ENCODE measurements at places on chromosomes 4 and X.
A peak's percentile ranks its signal among the peaks of the same experiment; 100 is the strongest.

DNA sequence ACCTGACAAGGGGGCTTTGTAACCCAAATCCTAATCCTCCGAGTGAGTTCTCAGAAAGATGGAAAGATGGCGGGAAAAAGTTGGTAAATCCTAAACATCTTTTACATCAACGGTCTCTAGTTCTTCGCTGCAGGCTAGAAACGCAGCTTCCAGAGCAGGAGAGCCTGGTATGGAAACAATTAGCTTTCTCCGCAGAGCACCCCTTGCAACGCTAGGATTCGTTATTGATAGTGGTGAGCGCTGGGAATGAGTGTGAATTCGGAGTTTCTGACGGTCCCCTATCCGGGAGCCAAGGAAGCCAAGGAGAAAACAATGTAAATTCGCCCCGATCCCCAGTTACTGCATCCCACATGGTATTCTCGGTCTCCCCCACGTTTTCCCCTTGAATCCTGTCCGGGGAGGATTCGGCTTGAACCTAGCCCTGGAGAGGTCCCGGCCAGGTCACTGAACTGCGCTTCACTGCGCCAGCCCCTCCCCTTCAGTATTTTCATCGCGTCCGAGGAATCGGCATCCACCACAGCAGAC lies 4.7 kb upstream of the NEUROG2 start:
- DNase-seq = no peak

DNA sequence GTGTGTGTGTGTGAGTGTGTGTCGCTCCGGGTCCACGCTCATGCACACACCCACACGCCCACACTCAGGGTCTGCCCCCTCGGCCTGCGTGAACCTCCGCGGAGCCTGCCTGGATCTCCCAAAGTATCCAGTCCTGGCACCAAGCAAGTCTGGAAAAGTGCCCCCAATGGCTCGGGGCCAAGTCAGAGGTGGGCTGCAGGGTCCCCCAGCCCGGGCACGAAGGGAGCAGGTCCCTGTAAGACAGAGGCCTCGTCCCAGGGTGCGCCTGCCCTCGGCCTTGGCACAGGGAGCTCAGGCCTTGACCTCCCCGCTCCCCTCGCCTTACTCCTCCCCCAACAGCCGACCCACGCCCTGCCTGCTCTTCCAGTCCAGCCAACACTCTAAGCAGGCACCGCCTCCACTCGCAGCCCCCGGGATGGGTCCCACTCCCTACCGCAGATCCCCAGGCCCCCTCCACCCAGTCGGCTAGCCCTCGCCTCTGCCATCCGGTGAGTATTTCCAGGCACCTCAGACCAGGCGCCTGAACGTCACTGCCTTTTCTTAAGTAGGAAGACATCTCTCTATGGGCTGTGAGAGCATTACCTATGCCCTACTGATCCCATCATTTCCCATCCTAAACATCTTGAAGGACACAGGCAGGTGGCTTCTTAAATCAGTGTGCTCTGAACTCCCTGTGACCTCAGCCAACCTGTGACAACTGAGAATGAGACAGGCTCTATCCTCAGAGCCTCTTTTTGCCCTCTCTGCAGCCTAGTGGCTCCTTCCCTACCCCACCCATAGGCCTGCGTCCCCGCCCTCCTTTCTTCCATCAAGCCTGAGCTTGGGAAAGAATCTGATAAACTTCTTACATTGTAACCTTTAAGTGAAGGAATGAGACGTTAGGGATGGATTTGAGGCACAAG lies 704 bp downstream of the FAM114A1 start:
- DNase-seq = peak; percentile 33

- DNase-seq = no peak
Measured at GRCh38 chr4:31575504-31575903, 855.3 kb downstream of the PCDH7 start.

DNA sequence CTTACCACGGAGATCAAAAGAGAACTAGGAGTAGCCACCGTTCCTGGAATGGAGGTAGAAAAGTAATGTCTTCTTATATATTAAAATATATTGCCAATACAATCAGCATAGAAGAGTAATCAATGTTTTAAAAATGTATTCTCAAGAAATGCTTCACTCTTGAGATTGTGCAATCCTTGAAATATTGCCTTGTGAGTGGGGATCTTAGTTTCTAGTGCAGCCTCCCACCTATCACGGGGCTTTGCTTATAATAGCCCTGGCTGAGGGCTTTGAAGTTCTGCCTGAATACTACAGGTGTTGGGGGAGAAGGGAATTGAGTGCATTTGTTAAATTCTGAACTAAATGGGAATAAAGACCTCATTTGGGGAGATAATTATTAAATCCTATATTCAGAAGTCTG lies 55.5 kb downstream of the VGLL1 start:
- no peak for DNase-seq

GRCh38 chrX:40171513-40172400 lies 74.0 kb upstream of the BCOR start:
- no peak for DNase-seq

DNA sequence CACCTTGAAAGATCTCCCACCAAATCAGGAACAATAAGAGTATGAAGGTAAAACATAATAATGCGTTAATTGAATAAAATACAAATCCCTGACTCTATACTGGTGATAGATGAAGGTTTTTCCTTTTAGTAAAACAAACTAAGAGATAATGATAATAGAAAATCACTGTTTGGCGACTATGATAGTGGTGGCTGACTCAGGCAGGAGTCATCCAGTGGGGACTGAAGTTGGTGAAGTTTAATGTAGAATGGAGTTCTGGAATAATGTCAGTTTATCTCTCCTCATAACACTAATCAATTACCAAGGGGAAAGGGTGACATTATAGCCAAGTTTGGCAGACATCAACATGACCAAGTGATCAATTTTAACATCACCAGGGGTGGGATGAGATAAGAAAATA lies 21.3 kb downstream of the ABCG2 start:
- no peak for DNase-seq

- no peak for DNase-seq
Measured at GRCh38 chrX:1281521-1281920, 12.9 kb downstream of the CSF2RA start.

DNA sequence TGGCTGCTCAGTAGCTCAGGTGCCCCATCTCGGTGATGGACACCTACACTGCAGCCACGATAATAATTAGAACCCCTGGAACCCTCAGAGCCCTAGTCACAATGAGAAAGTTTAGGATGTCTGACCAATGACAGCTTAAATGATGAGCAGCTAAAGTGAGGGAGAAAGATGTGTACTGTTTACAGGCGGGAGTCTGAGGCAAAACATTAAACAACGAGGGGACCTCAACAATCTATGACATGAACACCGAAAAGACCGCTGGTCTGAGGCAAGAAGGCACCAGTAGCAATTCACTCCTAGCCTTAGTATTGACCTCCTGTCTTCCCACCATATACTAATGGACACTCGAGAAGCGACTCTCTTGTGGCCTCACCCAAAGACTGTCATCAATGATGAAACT lies 369.5 kb upstream of the SMIM31 start:
- DNase-seq = no peak

DNA sequence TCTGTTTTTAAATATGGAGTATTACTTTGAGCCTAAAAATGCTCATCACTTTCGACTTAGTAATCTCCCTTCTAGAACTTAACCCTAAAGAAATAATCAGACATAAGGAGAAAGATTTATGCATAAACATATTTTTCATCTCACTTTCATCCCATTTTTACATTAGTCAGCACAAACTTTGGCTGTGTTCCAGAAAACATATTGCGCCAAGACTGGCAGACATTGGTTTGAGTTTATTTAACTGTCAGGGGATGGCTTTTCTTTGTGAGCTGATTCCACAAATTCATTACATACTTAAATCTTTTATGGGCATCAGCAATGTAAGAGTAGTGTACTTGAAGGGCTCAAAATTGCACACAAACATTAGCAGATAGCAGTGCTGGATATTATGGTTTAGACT lies 23.7 kb downstream of the MAOA start:
- no peak for DNase-seq

DNA sequence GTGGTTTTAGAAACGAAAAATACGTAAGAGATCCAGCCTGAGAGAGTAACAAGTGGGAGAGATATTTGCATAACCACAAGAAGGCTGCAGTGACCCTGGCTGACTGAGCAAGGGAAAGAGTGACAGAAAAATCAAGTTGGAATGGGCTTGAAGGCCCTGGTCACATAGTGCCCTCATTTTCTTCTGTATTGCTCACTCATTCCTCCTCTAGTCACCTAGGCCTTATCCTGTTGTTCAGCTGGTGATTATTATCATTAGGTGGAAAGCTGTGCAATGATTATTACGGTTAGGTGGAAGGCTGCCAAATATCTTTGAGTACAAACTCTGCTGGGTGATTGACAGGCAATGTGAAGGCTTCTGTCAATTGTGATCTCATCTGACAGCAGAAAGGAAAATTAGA lies 2384.1 kb downstream of the PCDH7 start:
- DNase-seq = no peak

DNA sequence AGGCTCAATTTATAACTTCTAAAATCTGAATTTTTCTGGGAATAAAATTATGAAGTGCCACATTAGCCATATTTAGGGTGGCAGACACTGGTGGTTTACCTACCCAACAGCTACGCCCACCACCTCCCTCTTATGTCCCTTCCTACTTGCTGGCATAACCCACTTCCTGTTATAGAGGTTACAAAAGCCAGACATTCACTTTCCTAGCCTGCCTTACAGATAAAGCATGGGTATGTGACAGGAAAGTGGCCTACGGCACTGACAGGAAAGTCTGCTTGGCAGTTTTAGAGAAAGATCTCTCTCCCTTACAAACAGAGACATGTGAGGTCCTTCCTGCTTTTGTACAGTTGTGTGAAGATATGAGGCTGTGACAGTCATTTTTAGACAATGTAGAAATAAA lies 12.4 kb downstream of the DDX53 start:
- DNase-seq = no peak
